ENCODE measurements at places on chromosomes 11 and 22. TPM values are rescaled to one million over a fixed set of nuclear protein-coding genes. Genes with fewer than 3 reads are reported as not detected.

PATE4 gene
- not detected for total RNA-seq

GPHA2 gene
- total RNA-seq = not detected

OSBP2 gene
- 1.4 TPM for total RNA-seq

RASGRP2 gene
- not detected for total RNA-seq

TRIM34 gene
- 12.3 TPM for total RNA-seq

F2 gene
- total RNA-seq = not detected

C11orf86 gene
- not detected for total RNA-seq

NCR3LG1 gene
- total RNA-seq = 14.4 TPM

BAIAP2L2 gene
- 0.65 TPM for total RNA-seq

MMP10 gene
- 0.54 TPM for total RNA-seq

PANX2 gene
- total RNA-seq = 0.11 TPM

RAB36 gene
- total RNA-seq = 7.5 TPM

KREMEN1 gene
- total RNA-seq = 11.8 TPM

PARVG gene
- total RNA-seq = 0.11 TPM

SERPIND1 gene
- total RNA-seq = not detected

RAG2 gene
- total RNA-seq = not detected

OR5B21 gene
- 0.22 TPM for total RNA-seq

Measured in articular chondrocyte of knee joint (primary cell).